ENCODE measurements at places on chromosomes 6 and 20.

DNA sequence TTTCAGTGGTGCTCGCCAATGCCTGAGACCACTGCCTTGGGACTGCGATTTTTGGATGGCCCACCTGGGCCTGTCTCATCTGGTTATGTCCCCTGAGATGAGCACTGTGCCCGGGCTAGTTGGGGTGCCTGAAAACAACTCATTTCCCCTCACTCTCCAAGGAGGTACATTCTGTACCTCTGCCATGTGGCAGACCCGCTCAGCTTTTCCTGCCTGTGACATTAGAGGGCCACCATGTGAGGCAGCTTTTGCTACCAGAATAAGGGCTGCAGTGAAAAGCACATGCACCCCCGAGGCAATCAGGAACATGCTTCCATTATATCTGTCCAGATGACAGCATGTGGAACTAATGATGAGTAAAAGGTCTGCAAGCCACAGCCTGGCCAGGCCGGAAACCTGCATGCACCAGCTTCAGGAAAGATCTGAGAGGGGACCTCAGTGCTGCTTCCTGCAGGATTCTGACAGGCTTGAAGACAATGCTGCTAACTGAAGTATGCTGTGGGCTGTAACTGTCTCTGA is 11.3 kb upstream of the SRSF6 start:
- no peak for DNase-seq

DNA sequence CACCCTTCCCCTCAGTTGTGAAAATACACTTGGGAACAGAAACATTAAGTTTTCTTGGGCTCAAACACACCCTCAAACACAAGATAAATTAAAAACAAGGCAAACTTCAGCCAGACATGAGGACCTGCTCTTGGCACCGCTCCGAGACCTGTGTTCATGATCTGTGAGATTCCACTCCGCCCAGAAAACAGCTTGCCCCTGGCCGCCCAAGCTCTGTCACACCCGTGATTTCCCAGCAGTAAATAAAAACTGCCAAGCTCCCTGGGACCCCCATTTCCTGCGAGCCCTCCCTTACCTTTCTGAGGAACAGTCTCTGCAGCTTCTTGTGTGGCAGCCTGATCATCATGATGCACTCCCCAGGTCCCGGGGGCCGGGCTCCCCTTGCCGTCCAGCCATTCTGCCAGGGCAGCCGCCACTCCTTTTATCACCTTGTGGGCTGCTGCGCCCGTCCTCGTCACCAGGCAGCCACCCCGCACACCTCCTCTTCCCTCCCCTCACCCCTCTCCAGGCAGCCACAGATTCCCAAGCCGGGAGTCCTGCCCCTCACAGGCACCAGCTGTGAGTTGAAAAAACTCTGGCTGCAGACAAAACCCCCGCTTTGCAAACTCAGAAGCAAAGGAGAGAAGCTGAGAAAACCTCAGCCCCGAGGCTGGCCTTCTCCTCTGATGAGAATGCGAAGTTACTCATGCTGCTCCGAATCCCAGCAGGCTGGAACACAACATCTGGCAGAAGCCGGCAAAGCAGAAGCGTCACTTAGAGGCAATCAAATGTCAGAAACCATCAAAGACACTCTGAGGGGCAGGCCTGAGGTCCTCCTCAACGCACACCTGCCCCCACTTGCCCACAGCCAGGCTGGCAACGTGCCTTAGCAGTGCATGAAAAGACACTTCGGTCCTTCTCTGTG is 130.4 kb upstream of the RPS6KA2 start:
- DNase-seq, result no peak

- no peak for DNase-seq
Observed at GRCh38 chr20:58135441-58136148, 92.9 kb downstream of the ANKRD60 start.

- no peak for DNase-seq
Observed at GRCh38 chr6:69180361-69181067, 545.4 kb downstream of the ADGRB3 start.

- no peak for DNase-seq
Observed at GRCh38 chr20:39800548-39800947, 838.4 kb downstream of the DHX35 start.

DNA sequence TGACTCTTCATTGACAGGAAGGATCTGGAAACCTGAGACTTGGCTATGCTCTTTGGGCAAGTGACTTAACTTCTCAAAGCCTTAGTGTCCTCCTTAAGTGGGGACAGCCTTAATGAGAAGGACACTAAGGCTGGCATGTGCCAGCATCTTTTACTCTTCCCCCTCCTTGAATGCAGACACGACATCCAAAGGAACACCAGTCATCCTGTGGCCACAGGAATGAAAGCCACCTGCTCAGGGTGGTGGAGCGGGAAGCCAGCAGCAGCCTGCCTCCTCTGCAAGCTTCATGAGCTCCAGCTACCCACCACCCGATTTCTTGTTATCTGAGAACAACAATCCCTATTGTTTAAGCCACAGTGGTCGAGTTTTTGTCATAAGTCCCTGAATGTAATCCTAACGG is 44.5 kb downstream of the TMEM14B start:
- no peak for DNase-seq

DNA sequence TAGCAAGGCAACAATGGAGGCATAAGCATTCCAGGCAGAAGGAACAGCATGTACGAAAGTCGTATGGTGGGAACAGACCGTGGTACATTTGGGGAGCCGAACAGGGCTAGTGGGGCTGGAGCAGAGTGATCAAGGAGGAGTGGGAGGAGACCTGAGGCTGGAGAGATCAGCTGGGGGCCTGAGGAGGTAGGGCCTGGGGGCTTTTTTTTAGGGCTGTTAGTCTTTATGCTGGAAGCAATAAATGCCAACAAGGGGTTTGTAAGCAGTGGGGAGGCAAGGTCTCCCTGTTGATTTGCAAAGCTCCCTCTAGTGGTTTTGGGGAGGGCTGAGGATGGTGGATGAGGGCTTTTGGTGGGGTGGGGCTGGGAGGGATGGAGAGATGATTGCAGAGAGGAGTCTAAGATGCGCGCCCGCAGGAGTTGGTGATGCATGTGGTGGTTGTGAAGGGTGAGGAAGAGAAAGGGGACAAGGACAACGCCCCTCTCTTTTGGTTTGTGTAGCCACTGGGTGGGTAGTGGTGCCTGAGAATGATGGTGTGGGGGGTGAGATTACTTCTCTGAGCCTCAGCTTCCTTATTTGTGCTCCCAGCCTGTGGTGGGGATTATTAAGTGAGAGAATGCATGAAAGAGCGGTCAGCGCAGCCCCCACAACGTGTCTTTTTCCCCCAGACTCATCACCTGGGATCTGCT is 74.1 kb upstream of the TOX2 start:
- no peak for DNase-seq

DNA sequence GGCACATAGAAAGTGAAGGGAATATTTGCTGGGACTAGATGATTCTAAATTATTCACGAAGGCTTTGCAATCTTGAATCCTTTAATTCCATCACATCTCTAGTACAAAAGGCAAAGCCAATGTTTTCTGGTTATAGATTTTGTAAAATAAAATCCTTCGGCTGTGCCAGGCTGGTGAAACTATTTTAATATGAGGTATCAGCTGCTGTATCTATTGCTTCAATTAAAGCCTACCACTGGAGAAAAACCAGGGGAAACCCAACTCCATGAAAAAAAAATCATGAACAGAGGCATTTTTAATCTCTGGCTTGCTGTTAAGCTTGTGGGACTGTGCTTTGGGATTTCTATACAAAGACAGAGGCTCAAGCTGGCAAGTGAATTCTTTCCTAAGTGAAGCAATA is 271.8 kb downstream of the QKI start:
- DNase-seq, result no peak
